ENCODE measurements at places on chromosomes 11 and 22.

- no peak for DNase-seq
These were observed 16.6 kb upstream of the CHKA start for GRCh38 chr11:68137833-68138232.

DNA sequence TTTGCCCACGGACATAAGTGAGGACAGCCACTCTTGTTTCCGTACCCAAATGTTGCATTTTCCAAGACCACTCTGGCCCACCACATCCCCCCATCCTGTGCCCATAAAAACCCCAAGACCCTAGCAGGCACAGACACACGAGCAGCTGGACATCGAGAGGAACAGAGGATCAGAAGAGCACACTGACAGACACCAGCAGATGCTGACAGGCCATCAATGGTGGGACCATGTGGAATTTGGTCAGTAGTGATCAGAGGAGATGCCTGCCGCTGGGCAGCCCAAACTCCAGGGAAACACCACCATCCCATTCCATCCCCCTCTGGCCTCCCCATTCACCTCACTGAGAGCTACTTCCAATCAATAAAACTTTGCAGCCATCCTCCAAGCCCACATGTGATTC lies 87.0 kb downstream of the DLG2 start:
- no peak for DNase-seq

- DNase-seq: no peak
These were observed 244.2 kb downstream of the ETS1 start for GRCh38 chr11:128343135-128343514.

GRCh38 chr22:32735526-32735925 lies 66.0 kb upstream of the TIMP3 start:
- no peak for DNase-seq

GRCh38 chr22:23553924-23554870 lies 25.9 kb downstream of the IGLL1 start:
- no peak for DNase-seq

DNA sequence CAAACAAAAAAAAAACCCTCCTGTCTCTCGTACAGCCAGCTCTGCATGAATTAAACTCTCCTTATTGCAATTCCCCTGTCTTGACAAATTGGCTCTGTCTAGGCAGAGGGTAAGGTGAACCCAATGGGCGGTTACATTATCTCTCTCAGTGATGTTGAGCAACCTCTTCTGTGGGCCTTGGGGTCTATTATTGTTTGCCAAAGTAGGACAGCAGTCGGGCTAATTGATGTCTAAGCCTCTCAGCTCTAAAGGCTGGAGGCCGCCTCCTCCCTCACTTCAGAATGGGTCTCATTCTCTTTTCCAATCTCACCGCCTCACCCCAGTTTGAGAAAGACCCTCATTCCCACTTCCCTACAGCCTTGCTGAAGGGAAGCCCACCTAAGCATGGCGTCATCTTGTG lies 1.3 kb upstream of the SLC25A45 start:
- no peak for DNase-seq

GRCh38 chr11:126599217-126599897 lies 243.9 kb downstream of the ST3GAL4 start:
- no peak for DNase-seq

DNA sequence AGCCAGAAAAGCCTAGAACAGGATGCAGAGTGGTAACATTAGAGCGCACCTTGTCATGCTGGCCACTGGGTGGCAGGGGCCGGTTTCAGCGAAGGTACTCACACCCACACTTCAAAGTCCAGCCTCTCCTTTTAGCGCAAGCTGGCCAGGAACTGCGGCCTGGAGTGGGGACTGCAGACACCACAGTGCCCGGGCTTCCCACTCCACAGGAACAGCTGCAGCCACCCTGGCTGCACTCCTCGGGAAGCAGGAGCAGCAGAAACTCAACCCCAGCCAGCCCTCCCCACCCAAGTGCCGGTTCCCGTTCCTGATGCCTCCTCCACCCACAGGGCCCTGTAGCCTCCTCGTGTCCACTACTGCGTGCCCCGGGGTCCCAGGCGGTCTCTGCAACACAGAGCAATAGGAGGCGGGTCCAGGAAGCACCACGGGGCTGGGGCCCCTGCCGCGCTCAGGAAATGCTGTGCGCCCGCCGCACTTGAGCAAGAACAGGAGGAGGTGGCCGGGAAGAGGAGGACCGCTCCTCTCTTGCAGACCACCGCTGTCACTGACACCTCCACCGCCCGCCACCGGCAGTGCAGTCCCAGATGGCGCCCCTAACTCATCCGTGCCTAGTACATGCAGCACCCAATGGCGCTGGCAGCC lies 2.2 kb downstream of the RFPL2 start:
- DNase-seq: peak; percentile 34

DNA sequence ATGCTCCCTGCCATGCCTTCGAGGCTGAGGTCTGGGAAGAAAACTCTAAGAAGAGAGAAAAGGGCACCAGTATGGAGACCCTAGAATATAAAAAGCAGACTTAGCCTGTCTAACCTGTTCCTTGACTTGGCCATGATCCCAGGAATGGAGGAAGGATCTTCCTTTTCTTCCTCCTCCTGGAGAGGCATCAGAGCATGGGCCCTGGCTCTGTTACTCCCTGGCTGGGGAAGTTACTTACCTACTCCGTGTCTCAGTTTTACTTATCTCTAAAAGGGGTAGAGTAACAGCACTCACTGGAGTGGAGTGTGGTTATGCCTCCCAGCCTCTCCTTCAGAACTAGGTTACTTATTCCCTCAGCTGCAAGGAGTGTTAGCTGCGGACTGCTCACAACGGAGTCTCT lies 55.2 kb upstream of the PHF21A start:
- no peak for DNase-seq

DNA sequence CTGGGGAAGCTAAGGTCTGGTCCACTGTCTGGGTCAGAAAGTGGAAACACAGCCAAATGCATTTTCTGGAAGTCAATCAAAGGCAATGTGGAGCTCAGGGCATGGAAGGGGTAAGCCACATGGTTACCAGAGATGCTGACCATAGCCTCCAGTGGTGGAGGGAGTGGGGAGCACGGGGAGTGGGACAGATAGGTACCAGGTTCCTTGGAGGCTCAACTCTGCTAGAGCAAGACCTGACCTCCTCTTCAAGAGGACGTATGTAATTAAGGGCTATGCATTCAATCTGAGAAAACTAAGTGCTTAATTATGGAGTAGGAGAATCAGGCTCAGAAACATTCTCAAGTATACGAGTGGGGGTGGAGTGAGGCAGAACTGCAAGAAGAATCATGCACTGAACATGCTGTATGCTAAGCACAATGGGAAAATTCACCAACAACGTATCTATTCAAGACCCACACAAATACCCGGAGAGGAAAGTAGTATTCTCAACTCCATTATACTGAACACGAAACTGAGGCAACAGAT lies 65.2 kb upstream of the PHOX2A start:
- no peak for DNase-seq

- DNase-seq: no peak
These were observed 963 bp downstream of the TYMP start for GRCh38 chr22:50528682-50529415.

DNA sequence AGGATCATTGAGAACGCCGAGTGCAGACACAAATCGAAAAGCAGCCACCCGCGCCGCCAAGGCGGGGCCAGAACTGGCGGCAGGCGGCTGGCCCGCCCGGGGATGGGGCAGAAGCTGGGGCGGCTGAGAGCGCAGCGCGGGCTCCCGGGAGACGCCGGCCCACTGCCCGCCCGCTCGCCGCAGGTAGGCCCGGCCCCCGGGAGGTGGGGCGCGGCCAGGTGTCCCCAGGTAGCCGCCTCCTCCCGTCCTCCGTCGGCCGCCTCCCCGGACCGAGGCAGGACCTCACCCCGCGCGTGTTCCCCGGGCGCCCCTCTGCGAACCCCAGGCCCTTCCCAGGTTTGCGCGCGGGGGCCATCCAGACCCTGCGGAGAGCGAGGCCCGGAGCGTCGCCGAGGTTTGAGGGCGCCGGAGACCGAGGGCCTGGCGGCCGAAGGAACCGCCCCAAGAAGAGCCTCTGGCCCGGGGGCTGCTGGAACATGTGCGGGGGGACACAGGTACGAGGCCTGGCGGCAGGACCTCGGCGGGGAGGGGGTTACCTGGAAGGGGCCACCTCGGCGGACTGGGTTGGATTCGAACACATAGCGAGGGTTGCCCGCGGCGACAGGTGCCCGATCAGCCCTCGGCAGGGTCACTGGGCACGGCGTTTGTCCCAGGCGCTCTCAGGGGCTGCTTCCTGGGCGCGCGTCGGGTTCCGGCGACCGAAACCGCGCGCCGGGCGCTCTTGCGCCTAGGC lies at the start of gene PRRG4:
Gene PRRG4, plus strand, starts transcription at position 248 of the 733 bp plus-strand sequence. CDS start 603 bp downstream, outside the sequence.
- DNase-seq: peak; percentile 42

DNA sequence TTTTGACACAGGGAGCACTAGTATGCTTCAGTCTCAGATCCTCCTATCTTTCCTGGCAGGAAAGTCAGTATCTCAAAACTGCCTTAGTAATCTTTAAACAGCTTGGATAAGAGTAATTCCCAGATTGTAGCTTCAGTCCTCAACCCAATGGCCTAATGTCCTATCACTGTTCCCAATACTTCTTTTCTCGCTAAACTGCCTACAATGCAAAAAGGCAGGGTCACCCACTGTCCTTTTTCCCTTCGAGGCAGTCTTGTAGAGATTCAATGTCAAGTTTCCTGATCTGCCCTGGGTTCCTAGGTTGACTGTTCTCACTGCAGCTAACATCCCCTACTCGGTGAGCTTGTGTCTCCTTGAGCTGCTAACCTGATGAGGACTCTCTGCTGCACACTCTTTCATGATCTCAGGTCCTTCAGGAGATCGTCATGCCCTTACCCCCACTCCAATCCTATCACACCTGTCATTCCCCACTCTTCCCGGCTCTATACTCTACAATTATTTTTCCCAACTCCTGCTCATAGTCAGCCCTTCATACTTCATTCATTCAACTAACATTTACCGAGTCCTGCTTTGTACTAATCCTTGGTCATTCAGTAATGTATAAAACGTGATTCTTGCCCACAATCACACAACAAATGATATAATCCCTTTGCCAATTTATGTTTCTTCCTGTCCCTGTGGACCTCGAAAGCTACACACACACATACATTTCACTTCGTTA lies 904 bp downstream of the C2CD3 start:
- no peak for DNase-seq

- no peak for DNase-seq
These were observed 16.0 kb downstream of the MRTFA start for GRCh38 chr22:40620464-40621046.

DNA sequence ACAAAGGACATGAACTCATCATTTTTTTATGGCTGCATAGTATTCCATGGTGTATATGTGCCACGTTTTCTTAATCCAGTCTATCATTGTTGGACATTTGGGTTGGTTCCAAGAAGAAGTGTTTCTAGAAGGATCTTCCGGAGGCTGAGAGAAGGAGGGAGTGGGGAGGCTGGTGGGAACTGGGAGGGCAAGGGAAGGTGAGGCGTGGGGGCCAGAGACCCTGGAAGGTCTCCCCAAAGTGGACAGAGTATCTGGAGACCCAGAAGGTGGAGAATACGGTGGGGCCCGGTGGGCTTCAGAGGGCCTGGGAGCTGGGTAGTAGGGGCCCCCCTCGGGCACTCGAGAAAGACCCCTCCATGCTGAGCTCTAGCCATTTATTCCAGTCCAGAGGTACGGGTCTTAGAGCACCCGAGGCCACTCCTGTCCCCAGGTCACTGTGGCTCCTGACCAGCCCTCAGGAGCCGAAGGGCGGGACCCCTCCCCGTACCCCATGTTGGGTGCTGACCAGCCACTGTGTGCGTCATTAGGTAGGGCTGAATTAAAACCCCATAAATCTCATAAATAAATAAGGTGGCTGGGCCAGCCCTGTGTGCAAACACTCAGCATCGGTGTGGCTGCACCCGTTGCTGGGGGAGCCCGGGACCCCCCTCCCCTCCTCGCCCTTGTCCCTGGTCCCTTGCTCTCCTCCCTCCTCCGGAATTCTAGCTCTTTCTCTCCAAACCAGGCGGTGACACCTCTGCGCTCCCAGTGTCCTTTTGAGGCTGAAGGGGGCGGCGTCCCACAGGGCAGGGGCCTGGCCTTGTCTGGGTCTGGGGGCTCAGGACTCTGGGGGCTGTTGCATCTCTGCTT lies 38.8 kb upstream of the MUC5AC start:
- no peak for DNase-seq

- DNase-seq: no peak
These were observed 96.6 kb downstream of the RRAS2 start for GRCh38 chr11:14262271-14262846.

DNA sequence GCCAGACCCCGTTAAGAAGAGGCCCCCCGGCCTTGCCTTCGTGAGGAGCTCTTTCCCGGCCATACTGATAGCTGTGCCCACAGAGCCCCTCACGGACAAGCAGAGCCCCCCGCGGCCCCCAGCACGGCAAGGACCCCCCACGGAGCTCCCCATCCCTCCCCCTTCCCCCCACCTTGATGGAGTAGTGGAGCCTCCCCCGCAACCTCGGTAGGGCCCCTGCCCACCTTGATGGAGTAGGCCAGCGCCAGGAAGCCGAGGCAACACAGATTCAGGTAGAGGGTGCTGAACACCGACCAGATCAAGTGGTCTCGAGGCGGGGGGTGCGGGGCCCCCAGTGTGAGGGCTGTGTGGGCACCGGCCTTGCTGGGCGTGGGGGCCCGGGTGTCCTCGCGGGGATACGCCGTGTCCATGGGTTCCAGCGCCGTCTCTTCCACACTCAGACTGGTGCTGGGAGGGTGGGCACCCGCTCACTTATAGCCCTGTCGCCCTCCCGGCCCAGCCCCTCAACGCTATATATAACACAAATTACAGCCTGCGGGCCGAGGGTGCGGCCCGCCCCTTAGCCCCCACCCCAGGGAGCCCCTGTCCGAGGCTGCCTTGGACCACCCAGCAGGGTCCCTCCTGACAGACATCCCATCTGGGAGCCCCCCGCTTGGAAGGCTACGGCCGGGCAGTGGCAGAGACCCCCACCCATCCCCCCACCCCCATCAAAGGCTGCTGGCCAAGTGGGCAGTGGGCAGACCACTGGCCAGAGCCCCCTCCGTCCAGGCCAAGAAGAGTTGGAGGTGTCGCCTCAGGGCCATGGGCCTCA lies at the start of gene IFITM5:
Gene IFITM5, minus strand, starts transcription at position 446 of the 811 bp plus-strand sequence. Its CDS starts 36 bp downstream, at position 410.
- no peak for DNase-seq

- no peak for DNase-seq
These were observed 54.8 kb upstream of the SPON1 start for GRCh38 chr11:13907678-13908077.

GRCh38 chr11:2675540-2675939 lies 24.3 kb downstream of the KCNQ1OT1 start:
- DNase-seq: no peak

- no peak for DNase-seq
These were observed 140.7 kb downstream of the APIP start for GRCh38 chr11:34775417-34775888.

DNA sequence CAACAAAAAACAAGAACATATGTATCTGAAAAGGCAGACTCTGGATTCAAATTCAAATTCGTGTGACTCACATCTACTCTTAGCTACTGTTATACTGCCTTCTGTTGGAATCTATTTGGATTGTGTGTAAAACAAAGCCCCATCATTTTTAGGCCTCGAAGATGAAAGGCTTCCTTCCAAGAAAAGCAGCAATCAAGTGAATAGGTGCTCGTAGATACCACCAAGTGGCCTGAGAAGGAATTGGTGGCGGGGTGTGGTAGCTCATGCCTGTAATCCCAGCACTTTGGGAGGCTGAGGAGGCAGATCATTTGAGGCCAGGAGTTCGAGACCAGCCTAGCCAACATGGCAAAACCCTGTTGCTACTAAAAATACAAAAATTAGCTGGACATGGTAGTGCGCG lies 4.2 kb downstream of the GRAMD1B start:
- no peak for DNase-seq

- DNase-seq: no peak
These were observed 5.4 kb downstream of the APLNR start for GRCh38 chr11:57231539-57232253.

- no peak for DNase-seq
These were observed 122.6 kb downstream of the MICAL2 start for GRCh38 chr11:12232817-12233601.

All from hematopoietic multipotent progenitor cell treated with erythropoietin and hydrocortisone succinate and interleukin-3 and kit ligand, for 15 days (in vitro differentiated cells).